ENCODE measurements at places on chromosomes 2 and 18. TPM values are rescaled to one million over a fixed set of nuclear protein-coding genes. Genes with fewer than 3 reads are reported as not detected.

DNA sequence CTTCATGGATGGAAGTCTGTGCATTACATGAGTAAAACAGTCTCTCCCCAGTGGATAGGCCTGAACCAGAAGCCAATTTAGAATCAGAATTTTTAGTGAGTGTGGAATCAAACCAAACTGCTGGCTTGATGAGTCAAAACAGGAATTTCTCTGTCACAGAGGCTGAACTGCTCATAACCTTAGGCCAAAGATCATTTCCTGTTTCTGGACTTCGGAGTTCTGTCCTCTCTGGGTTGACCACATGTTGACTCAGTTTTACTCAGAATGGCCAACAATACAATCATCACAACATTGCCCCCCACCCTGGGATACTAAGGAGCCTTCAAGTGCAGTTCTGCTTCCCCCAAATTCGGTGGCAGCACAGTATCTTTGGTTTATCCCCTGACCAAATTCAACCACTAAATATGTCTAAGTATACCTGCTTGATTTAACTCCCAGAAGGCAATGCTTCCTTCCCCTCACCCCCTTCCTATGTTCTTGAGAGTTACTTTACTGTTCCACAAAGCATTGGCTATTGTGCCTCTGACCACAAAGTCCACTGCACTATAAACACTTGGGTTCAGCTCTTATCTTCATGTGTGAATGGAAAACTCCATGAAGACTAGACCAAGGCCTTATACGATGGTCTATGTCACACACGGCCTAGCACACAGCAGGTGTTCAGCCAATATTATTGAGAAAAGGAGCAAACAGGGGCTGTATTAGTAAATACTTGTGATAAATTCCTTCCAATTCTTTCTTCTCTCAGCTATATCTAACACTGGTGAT, 67.8 kb downstream of the NXPH2 start:
- H3K36me3 ChIP-seq = no peaks in the 10 kb centered on the region
- no peak overlapping the region for H3K27ac ChIP-seq
- H3K4me3 ChIP-seq = no peak overlapping the region
- H3K27me3 ChIP-seq = no peaks in the 10 kb centered on the region
- no peak for DNase-seq

DNA sequence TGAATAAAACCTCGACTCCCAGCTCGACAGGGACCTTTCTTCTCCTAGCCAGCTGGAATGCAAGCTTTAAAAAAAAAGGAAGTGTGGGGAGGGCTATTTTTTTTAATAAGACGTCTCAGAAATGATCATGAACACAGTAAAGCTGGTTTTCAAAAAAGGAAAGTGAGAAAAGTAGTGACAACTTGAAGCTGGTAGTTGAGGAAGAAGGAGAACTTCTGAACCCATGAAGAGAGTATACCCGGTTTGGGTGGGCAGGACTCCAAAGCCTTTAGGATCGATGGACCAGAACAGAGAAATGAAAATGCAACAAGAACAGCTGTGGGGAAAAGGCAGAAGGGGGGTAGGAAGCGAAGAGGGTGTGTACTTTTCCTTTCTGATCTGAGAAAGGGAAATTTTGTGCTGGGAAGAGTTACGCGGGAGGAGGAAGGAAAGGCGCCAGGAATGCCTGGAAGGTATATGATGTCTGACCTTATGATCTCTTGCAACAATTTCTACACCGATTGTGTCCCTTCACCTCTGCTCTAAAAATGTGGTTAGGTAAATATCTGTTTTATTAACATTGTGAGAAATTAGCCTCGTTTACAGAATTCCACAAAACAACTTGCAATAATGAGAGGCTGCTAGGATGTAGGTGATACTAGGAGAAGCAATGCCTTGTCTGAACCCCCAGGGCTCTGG, 22.6 kb upstream of the CYP1B1 start:
- no peak for DNase-seq
- H3K27ac ChIP-seq = peak overlapping the region; percentile 98
- peak overlapping the region; percentile 30 for H3K4me3 ChIP-seq
- H3K36me3 ChIP-seq = no peaks in the 10 kb centered on the region

DNA sequence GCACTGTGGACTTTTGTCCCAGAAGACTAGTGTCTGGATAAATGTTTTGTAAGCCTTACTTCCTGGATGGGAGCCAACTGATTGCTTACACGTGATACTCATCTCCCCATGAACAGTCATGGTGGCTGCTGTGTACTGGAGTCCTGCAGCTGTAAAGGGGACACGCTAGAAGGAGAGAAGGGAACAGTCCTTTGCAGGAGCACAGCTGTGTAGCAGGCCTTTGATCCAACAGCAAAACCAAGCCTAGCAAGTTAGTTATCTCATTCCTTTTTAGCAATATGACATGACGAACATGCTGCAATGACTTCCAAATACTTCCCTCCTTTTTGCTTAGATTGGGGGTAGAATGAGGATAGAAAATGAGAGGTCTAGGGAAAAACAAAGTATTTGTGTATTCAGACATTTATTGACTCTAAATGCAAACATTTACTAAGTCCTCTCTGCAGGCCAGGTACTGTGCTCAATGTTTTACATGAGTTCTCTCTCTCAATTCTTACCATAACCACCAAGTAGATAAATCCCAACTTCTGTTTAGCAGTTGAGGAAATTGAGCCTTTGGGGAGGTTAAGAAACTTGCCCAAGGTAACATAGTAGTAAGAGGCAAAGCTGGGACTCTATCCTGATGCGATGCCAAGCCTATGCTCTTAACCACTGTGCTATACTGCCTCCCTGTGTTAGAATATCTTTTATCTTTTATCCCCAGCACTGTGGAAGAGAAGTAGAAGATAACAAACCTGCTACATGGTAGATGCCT, 55.4 kb upstream of the CD28 start:
- peaks cover 14% of the 10 kb centered on the region for H3K4me1 ChIP-seq
- H3K27me3 ChIP-seq = no peaks in the 10 kb centered on the region
- DNase-seq = peak; percentile 57
- no peak overlapping the region for H3K27ac ChIP-seq
- no peaks in the 10 kb centered on the region for H3K36me3 ChIP-seq
- no peak overlapping the region for H3K4me3 ChIP-seq

DNA sequence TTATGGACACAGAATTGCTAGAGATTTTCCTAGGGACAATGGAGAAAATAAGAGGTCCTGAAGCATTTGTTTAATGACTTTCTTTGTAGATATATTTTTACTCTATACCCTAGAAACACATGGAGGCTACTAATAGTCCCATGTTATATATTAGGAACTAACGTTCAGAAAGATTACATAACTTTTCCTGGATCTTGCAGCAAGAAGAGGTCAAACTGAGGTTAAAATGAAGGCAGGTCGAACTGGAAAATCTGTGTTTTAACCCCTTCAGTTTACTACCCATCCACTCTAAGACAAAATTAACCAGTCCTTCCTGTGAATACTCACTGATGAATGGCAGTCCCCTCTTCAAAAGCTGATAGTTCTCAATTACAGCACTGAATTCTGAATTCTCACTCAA, 1415.8 kb upstream of the CELF4 start:
- H3K27ac ChIP-seq = no peak overlapping the region
- no peaks in the 10 kb centered on the region for H3K36me3 ChIP-seq

GRCh38 chr2:240407090-240407489, 28.4 kb upstream of the GPC1 start:
- H3K4me1 ChIP-seq = no peaks in the 10 kb centered on the region
- DNase-seq = no peak
- H3K4me3 ChIP-seq = no peak overlapping the region
- no peaks in the 10 kb centered on the region for H3K36me3 ChIP-seq

GRCh38 chr2:13537771-13538349, 821.1 kb downstream of the TRIB2 start:
- H3K27ac ChIP-seq = no peak overlapping the region
- H3K4me1 ChIP-seq = no peaks in the 10 kb centered on the region
- DNase-seq = no peak
- no peaks in the 10 kb centered on the region for H3K27me3 ChIP-seq

TUBA3E gene
- not detected for total RNA-seq

M1AP gene
- total RNA-seq = not detected

DCDC2C gene
- not detected for total RNA-seq

SRD5A2 gene
- total RNA-seq = not detected
